WTC11 (cell line): ENCODE measurements at places on chromosomes 13 and 19. TPM values are rescaled to one million over a fixed set of nuclear protein-coding genes. Genes with fewer than 3 reads are reported as not detected.
A peak's percentile ranks its signal among the peaks of the same experiment; 100 is the strongest.

SIAH3 gene
- 0.09 to 0.31 TPM (median 0.11 TPM) in 3 replicates for total RNA-seq

DNA sequence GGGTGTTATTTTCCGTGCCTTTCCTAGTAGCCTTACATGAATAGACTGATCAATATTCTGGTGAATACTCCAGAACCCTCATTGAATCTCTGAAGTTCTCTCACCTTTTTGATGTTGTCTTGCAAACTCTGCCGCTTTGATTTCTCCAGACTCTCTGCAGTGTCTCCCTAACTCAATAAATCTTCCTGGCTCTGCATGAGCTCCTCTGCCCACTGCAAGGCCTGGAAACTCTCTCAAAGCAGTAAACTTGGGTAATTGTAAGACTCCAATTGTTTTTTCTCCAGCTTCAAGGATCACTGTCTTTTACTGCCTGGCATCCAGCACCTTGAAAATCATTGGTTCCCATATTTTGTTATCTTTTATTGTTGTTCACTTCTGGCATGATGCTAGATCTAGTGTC lies 198.4 kb downstream of the GPC5 start:
- DNase-seq, result no peak

DNA sequence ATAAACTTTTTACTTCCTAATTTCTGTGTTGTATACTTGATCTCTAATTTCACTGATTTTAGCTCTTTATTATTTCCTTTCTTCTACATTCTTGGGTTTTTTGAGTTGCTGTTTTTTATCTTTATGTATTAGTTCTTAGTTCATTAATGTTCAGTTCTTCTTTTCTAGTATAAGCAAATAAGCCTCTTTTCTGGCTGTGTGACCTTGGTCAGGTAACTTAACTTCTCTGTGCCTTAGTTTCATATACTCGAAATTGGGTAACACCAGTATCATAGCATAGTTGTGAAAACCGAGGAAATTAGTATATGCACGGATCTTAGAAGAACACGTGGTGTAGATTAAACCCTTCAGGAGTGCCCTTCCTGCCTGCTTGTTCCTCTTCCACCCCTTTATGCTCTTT lies 130.2 kb upstream of the C1QTNF9B start:
- no peak for DNase-seq

DNA sequence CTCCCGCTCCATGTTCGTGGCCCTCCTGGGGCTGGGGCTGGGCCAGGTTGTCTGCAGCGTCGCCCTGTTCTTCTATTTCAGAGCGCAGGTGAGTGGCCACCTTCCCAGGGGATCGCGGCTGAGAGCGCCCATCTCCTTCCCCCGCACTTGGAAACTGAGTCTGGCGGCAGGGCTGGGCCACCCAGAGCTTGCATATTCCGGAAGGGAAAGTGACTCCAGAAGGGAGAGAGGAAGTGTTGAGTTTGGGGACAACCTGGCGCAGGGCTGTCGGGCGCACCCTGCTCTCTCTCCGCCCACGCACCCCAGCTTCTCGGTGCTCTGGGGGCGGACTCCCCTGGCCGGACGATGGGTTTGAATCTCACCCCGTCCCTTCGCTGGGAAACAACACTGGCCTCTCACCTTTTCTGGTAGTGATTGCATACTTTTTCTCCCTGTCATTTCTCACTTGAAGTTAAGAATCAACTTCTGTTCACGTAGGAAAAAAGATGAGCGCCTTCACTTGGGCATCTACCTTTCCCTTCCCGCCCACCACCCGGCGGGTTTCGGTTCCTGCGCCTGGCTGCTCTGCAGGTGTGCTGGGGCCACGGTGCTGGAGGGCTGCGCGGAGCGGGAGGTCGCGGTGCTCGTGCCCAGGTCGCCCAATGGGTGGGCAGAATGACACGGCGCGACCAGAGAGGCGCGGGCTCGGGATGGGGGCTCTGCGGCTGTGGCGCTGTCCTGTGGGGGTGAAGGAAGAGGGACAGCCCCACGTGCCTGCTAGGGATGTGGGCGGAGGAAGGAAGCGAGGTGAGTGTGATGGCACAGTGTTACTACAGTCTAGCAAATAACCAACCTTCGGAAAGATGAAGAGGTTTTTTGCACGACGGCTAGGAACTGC lies 721 bp downstream of the TNFSF11 start:
- DNase-seq, result peak; percentile 29

GRCh38 chr19:39845584-39845932 lies 621 bp downstream of the FBL start:
- no peak for DNase-seq

DNA sequence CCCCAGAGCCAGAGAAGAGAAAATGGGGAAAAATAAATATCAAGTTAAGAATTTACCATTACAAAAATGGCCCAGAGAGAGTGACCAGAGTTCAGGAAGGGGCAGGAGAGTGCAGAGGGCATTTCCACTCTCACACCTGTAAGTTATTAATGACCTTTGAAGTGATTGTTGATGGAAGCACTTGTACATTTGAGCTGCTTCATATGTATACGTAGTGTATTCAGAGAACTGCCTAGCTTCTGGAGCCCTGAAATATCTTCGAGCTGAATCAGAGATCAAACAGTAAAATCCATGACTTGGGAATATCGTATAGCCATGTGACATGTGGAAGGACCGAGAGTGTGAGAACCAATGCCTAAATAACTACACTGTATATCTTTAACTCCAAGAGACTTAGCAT lies 49.2 kb upstream of the PCCA start:
- DNase-seq, result no peak

NUDT15 gene
- 42.8 to 48.8 TPM (median 45.6 TPM) in 3 replicates for total RNA-seq

DNA sequence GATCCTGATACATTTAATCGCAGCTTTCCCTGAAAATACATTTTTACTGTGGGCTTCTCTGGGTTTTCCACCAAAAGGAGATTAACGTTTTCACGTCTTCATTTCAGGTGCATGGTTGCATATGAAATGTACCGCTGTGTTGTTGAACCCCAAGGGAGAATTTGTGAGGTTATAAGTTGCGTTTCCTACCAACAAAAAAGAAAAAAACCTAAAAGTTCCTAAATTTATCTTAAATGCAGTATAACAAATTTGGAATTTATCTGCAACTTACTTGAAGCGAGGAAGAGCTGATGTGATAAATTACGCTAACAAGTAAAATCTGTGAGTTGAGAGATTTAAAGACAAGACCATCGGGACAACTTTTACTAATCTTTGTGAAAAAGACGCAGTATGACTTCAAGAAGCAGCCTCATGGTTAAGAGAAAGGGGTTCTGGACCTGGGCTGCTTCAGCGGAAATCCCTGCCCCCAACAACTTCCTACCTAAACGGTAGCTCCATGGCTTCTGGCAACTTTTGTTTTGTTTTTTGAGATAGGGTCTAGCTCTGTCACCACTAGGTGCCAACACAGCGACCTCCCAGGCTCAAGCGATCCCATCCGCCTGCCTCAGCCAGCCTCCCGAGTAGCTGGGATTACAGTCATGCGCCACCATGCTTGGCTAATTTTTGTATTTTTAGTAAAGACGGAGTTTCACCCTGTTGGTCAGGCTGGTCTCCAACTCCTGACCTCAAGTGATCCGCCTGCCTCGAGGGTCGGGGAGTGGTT lies 958 bp upstream of the OBI1 start:
- DNase-seq, result no peak

- DNase-seq, result no peak
Observed at GRCh38 chr19:807627-808422, 10.6 kb downstream of the PTBP1 start.

DNA sequence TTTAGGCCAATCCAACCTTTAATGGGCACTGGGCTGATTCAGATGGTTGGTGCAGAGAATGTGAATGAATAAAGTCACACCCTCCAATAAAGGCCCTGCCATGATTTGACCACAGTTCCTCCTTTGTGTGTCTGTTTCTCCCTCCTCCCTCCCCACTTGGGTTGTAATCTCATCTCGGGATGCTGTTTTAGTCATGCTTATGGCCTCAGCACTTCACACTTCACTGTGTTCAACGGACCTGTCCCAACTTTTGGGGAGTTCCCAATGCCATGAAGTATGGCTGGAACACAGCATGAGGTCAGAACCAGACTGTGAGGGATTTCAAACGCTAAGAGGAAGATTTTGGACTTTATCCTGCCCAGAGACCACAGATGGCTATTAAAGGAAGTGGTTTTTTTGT lies 5.6 kb upstream of the RAB8A start:
- DNase-seq, result no peak

DNA sequence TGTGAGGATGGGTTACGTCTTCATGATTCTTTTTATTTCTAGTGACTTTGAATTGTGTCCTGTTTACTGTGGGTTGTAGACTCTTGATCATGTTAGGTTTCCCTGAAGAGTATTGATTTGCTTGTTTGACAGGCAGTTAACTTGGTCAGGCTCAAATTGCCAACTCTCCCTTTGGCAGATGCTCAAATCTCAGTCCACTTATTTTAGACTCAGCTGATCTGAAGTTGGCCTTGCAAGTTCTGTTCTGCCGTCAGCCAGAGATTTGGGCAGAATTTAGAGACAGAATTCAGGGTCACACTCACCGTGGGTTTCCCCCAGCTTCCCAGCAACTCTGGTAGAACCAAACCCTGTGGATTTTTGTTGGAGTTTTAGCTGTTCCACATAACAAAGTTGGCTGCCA lies 71.6 kb upstream of the TEX29 start:
- no peak for DNase-seq

DNA sequence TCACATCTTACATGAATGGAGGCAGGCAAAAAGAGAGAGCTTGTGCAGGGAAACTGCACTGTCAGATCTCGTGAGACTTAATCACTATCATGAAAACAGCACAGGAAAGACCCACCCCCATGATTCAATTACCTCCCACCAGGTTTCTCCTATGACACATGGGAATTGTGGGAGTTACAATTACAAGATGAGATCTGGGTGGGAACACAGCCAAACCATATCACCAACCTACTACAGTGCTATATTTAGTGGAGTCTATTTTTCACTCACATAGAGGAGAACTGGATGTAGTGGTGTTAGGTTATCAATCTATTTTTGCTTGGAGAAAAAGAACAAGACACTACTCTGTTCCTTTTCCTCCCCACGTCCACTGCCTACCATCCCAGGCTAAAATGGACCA lies 276.6 kb downstream of the KCTD12 start:
- no peak for DNase-seq

DNA sequence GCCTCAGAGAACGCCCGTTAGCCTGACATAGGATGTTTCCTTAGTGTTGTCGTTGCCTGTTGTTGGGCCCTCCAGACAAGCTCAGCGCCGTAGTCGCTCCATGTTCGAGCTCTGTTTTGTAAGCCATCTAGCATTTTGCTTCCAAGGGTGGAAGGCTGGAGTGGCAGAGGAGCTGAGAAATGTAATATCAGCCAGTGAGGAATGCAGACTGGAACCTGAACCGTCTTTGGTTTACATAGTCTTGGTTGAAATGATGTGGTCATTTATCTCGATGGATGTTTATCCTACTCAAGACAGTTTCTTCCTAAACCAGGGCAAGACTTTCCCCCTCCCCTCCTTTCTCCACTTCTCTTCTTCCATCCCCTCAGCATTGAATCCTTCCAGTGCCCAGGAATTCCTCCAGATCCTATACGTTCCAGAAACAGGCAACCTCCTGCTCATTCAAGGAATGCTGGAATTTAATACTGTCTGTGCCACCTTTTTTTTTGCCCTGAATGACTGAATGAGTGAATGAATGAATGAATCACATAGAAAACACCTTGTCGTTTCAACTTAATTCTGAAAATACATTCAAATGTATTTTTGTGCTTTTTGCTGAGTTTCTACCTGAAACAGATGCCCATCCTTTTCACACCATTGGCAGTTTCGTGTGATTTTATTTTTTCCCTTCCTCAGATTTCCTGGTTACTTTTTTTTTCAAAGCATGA lies 109.5 kb upstream of the MBNL2 start:
- no peak for DNase-seq

TMEM221 gene
- 1.2 to 2.9 TPM (median 2.3 TPM) in 3 replicates for total RNA-seq

APOC1 gene
- 76.2 to 101 TPM (median 86.5 TPM) in 3 replicates for total RNA-seq

TMIGD2 gene
- total RNA-seq, result 0.55 to 1.0 TPM (median 0.94 TPM) in 3 replicates

- no peak for DNase-seq
Observed at GRCh38 chr19:50994129-50994528, 7.3 kb downstream of the KLK8 start.

TMC4 gene
- total RNA-seq, result 9.3 to 14.7 TPM (median 13.8 TPM) in 3 replicates

DNA sequence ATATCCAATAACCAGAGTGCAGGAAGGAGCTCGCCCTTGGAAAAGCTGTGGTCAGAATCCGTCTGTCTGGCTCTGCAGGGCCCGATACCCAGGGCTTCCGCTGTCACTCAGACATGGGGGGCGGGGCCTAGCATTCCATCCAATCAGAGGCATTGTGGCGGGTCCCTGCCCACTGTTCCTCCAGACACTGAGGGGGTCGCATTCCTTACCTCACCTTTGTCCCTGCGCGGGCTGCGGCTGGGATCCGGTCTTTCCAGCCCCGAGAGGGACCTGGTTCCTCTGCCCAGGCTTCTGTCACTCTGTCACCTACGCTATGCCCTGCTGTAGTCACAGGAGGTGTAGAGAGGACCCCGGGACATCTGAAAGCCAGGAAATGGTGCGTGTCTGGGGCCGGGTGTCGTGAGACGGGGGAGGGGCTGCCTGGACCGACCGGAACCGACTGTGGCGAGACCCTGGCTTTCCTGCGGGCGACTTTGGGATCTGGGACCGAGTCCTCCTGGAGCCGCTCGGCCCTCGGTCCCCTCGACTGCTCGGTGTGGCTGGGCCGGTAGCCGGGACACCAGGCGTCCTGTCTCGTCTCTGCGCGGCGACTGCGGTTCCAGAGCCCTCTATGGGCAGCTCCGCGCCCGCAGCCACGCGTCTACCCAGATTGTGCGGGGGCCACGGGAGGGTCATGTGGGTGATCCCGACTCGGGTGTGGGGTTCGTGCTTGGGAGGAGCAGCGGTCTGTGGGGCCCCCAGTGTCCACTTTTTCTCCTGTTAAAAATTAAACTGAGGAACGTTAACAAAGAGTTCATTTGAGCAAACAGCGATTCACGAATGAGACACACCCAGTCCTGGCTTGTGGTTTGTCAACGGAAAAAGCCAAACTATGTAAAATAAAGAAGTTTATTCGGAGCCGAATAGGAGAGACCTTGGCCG lies at the start of gene ZNF69:
Gene ZNF69, plus strand, starts transcription at position 172 of the 921 bp plus-strand sequence. Its CDS starts 142 bp downstream, at position 314.
- peak; percentile 98 for DNase-seq

DNA sequence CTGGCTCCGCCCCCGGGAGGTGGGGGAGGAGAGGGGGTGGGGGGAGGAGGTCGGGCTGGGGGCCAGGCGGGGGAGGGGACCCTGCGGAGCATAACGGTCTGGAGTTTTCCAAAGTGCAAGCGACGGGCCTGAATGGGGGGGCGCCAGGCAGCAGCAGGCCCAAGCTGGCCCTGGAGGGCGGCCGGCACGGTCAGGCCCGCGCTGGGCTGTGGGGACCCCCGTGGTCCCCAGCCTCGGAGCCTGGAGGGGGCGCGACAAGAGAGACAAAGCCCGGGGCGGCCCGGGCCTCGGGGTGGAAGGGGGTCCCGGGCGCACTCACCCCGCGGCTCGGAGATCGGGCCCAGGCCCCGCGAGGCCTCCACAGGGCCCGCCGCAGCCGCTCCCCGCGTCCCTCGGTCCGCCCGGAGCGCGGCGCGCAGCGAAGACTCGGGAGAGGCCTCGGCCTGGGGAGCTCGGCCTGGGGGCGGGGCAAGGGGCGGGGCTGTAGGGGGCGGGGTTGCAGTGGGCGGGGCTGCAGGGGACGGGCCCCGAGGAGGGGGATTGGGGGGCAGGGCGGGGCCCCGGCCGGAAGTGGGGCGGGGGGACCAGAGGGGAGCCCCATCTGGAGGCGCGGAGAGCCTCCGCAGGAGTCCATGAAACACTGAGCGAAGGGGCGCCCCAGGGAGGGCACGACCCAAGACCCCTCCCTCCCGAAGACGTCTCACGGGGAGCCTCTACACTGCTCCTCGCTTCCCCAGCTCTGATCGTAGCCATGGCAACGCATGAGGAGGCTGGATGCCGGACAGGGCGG lies 47.6 kb downstream of the PTPRS start:
- DNase-seq, result peak; percentile 78
